ENCODE measurements at places on chromosomes 6 and 20.
A peak's percentile ranks its signal among the peaks of the same experiment; 100 is the strongest.

DNA sequence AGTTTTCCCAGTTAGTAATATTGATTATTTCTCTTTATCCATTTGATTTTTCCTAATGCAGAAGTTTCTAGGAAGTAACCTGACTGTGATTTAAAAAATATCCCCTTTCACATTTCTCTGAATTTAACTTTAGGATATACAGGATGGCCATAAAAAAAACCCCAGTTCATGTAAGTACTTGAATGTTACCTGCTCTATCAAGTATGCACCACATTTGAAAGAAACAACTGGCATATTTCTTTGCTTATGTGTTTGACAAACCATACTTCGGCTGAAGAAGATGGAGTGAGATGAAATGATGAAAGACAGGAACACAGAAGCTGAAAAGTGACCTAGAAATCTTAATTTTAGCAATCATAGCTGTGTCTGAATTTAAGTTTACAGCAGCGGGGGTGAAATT, 374.0 kb upstream of the NOX3 start:
- no peak for DNase-seq

- no peak for DNase-seq
Measured at GRCh38 chr6:90860822-90861601, 274.1 kb upstream of the MAP3K7 start.

DNA sequence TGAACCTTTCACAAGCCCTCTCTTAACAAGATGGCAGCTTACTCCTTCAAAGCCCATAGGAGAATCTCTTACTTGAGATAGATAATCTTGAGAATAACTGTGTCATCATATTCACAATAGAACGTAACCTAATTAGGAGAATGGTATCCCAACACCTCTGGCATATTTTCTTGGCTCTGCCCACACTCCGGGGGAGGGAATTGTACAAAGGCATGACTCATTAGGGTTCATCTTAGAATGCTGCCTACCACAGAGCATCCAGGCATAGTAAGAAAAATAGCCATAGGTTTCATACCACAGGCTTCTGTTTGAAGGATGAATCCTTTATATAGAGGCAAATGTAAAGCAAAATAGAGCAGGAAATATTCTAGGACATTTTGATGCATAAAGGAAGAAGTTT, 1100.6 kb upstream of the CITED2 start:
- DNase-seq, result no peak

- no peak for DNase-seq
Measured at GRCh38 chr20:38893056-38893564, 33.1 kb upstream of the FAM83D start.

DNA sequence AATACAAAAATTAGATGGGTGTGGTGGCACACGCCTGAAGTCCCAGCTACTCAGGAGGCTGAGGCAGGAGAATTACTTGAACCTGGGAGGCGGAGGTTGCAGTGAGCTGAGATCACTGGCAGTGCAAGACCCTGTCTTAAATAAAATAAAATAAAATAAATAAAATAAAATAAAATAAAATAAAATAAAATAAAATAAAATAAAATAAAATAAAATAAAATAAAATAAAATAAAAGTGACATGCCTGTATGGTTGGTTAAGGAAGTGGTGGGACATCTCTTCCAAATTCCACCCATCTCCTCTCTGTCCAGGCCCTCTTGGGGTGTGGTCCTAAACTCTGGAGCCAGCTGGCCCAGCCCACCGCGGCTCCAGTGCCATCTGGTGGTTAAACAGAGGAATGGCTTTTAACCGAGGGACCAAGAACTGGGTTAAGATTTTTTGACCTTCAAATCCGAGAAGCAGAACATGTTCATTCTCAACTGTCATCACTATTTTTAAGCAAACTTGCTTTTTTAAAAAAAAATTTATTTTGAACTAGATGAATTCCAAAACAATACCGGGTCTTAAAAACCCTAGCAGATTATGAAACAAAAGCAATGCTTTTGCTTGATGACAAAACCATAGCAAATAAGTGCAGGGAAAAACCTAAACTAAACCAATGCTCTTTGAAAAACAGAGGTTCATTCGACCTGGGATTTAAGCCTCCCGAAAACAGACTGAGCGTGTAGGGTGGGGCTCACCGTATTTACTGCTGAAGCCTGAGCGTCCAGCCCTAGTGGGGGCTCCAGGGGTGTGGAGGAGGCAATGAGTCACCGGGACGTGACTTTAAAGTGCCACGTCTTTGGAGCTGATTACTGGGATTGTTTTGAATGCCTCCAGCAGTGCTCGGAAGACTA, 68.8 kb downstream of the CDC5L start:
- peak; percentile 74 for DNase-seq

DNA sequence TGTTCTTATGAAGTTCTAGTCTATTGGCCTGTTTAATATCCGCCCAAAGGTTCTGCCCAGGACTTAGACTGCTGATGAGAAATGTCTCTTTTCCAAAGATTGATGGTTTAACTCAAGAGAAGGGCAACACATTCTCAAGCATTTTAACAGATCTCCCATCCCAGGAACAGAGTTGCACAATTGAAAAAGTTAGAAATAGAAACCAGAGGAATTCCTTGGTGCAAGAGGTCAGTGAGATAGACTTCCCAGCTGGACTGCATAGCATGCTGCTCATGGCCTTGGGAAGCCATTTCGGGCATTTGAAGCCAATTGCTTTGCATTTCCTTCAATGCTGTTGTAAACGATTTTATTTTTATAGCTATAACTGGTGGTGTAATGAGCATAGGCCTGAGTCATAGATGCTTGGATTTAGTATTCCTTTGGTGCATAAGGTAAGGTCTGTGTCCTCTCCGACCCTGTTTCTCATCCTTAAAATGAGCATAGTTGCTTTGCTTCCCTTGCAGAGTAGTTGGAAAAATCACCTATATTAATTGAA, 292.2 kb upstream of the JAG1 start:
- DNase-seq, result no peak

DNA sequence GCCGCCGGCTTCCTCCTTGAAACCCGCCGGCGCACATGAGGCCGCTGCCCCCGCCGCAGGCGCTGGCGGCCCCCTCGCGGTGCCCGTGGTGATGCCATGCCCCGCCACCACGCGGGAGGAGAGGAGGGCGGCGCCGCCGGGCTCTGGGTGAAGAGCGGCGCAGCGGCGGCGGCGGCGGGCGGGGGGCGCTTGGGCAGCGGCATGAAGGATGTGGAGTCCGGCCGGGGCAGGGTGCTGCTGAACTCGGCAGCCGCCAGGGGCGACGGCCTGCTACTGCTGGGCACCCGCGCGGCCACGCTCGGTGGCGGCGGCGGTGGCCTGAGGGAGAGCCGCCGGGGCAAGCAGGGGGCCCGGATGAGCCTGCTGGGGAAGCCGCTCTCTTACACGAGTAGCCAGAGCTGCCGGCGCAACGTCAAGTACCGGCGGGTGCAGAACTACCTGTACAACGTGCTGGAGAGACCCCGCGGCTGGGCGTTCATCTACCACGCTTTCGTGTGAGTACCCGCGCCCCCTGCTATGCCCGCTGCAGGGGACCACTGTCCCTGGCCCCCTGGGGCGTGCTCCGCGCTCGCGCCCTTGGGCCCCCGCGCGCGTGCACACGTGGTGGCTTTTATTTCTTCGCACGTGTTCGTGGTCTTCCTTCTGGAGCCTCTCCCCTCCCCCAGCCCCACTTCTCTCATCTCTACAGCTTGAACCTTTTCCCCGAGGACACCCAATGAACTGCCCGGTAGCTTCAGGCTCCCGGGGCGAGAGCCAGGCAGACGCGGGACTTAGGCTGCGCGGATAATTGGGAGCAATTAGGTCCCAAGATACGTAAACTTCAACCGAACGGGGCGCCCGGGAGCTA, 453 bp downstream of the KCNQ5 start:
- peak; percentile 82 for DNase-seq

GRCh38 chr6:108736002-108736361, 112.2 kb upstream of the ARMC2 start:
- DNase-seq, result no peak

GRCh38 chr6:75331151-75331550, 46.6 kb upstream of the TMEM30A start:
- no peak for DNase-seq

DNA sequence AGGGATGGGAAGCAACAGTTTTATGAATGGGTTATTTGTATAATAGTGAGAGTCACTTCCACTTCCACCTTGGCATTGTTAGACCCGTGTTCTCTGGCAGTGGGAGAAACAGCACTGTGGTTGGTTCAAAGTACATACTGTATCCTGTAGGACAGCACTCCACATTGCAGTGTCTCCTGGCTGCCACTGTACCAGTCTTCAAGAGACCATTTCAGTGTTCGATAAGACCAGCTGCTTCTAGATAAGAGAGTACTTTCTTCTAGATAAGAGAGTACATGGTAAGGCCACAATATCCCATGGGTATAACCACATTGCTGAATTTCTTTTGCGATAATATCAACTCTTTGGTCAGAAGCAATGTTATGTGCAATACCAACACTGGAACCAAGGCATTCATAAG, 28.8 kb downstream of the FITM2 start:
- no peak for DNase-seq

Measured in activated CD8-positive, alpha-beta memory T cell treated with anti-CD3 and anti-CD28 coated beads, Interleukin-2, amount 50 U/mL, for 48 hours (primary cell).